ENCODE measurements at places on chromosomes 16 and 17.

- peak; percentile 66 for DNase-seq
These were observed 70.1 kb downstream of the ABCC1 start for GRCh38 chr16:16019488-16019887.

GRCh38 chr17:55794725-55795482 is 44.1 kb downstream of the PCTP start:
- DNase-seq, result peak; percentile 19

- no peak for DNase-seq
These were observed 1.7 kb upstream of the MRM1 start for GRCh38 chr17:36599546-36600250.

DNA sequence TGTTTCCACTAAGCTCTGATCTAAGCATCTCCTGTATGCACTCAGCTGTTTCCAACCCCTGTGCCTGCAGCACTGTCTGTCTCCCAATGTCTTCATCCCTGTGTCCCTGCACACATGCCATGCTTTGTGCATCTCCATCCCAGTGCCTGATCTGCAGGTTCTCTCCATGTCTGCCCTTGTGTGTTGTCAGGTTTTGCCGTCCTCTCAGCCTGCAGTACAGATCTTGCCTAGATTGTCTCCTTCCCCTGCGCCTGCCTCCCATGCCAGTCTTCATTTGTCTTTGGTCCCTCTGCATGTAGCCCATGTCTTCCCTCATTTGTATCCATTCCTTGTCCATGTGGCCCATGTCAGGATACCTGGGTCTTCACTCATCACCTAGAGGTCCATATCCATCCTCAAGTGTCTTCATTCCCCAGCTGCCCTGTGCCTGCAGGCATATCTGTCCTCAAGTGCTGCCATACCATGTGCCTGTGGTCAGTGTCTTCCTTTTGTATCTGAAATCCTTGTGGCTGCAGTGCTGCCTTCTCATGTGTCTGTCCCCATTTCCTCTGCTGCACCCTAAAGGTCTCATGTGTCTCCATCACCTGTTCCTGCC is 71.5 kb downstream of the TNFRSF13B start:
- DNase-seq, result no peak

DNA sequence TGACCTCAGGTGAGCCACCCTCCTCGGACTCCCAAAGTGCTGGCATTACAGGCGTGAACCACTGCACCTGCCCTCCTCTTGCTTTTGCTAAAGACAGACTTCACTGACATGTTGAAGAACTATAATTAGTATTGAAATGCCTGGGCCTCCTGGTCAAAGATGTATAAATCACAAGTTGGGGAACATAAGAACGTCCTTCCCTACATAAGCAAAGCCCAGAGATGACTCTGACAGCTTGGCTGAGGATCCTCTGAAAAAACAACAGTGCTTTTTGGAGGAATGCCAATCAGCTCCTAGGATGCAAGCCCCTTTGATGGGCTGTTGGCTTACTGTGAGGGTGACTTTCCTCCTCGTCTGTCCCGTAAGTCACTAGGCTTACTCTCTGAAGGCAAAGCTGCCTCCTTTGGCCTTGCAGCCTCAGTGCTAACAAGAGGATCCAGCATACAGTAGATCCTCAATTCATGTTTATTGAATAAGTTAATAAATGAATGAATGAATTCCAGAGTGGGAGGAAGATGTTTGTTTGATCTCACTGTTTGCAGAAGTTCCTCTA is 6.3 kb downstream of the APOH start:
- no peak for DNase-seq

- DNase-seq, result no peak
These were observed 750.7 kb downstream of the KCNJ18 start for GRCh38 chr17:22443061-22443460.

DNA sequence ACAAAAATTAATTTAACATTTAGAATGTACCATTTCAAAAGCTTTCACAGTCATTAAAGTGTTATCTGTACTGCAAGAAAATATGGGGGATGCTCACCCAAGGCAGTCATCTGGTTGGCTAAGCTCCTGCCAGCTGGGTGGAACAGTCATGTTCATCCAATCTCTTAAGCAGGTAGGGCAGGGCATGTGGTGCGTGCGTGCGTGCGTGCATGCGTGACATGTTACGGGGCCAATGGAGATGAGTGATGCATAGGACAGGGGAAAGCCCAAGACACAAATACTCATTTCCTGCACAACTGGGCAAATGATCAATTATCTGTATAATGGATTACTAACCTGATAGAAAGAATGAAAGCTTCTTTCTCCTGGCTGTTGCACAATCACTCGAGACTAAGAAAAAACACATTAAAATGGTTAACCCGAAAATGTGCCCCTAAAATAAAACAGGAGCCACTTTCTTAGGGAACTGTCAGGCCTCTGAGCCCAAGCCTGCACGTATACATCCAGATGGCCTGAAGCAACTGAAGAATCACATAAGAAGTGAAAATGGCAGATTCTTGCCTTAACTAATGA is 104.4 kb downstream of the MYO1D start:
- no peak for DNase-seq

DNA sequence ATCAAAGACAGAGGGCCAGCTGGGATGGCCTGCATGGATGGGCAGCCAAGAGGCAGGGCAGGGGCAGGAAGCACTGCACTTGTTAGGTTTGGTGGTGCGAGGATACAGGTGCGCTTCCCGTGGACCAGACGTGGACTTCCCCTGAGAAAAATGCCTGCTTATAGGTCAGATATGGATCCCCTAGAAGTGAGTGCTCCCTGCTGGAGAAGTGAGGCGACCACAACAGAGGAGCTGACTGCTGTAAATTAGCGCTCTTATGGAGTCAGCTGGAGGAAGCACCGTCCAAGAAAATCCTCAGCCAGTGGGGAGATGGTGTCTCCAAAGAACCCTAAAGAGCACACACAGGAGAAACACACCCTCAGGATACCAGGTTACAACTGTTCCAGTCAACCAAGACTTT is 27.7 kb upstream of the CCDC182 start:
- no peak for DNase-seq

DNA sequence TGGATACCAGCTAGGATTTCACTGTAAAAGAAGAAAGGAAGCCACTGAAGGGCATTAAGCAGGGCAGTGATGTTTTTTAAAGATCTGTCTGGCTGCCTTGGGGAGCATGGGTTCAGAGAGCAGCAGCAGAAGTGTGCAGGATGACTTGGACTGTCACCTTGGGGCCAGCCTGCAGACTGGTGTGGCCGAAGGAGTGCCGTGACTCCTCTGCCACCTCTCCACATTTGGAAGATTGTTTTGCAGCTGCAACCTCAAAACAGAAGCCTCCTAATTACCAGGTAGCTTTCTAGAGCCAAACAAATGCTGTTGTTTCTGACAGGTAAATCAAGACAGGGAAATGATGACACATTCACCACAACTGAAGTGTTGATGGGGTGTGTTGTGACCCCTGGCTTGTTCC is 681.4 kb downstream of the WWOX start:
- DNase-seq, result no peak

DNA sequence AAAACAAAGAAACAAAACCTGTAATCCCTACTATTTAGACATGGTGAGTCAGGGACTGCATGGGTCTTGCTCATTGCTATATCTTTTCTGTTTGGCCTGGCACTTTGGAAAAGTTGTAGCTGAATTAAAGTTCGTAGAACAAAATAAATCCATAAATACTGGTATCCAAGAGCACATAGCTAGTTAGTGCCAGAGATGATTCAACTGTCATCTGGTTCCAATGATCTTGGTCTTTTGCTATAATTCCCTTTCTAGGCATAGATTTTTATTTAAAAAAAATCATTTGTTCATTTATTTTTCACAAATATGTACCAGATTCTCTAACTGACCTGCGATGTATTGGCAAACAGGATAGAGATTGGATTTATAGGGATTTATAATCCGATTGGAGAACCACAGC is 1436.1 kb upstream of the GOT2 start:
- DNase-seq, result no peak

- no peak for DNase-seq
These were observed 1.1 kb downstream of the KATNIP start for GRCh38 chr16:27551036-27551435.

DNA sequence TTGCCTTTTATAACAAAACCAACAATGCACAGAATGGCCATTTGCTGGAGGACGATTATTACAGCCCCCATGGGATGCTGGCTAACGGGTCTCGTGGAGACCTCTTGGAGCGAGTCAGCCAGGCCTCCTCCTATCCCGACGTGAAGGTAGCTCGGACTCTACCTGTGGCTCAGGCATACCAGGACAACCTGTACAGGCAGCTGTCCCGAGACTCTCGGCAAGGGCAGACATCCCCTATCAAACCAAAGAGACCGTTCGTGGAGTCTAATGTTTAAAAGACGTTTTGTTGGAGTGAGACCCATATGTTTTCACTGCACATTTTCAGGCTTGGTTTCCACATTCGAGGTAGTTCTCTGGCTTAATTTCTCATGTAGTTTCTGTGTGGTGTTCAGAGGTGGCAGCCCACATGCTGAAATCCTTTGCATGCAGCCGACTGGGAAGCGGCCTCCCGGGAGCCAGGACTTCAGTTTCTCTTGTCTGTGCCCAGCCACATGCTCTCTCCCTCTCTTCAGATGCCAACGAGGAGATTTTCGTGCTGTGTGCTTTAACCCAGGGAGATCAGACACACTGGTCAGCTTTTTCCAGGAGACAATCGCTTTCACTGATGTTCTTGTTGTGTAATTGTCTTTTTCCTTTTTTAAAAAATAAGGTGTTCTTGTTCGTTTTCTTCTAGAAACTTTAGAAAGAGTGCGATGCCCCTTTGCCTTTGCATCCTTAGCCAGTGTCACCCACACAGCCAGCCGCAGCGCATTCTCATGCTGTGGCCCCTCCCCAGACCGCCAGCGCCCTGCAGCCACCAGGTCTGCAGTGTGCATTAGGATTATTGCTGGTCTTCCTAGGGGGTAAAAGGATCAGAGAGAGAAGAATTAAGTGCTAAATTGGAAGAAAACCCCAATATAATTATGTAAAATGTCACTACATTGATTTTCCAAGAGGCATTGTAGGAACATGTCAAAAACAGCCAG is 24.1 kb downstream of the CYB561 start:
- no peak for DNase-seq

- DNase-seq, result no peak
These were observed 177.7 kb upstream of the CIBAR2 start for GRCh38 chr16:85289760-85290625.

DNA sequence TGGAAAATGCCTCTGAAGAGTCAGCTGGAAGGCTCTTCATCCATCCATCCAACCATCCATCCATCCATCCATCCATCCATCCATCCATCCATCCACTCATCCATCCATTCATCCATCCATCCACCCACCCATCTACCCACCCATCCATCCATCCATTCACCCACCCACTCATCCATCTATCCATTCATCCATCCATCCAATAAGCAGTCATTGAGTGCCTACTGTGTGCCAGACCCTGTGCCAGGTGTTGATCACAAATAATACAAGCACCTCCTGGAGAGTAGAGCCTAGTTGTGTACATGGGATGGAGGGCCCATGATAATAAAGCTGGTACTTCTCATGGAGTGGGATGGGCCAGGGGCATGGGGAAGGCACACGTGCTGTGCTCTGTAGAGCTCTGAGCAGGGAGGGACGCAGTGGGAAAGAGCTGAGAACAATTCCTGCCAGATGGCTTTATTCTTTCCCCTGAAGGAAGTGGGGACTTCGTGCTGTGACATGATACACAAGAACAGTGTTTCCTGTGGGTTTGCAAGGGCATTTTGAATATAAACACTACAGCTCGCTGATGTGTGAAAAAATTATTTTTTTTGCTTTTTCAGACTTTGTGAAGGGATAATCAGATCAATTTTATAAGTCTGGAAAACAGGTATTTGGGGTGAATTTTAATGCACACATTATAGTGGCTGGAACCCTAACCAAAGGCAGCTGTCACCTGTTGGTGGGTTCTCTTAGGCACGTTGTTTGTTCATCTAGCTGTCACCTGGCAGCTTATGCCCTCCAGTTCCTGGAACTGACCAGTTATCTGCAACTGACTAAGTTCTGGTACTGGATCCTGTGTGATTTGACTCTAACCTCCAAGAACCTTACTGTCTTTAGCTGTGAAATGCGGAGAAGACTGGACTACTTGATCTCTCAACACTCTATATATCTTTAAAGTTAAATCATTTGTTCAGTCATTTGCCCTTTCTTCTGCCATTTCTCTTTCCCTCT is 61.3 kb downstream of the PRKCB start:
- no peak for DNase-seq

DNA sequence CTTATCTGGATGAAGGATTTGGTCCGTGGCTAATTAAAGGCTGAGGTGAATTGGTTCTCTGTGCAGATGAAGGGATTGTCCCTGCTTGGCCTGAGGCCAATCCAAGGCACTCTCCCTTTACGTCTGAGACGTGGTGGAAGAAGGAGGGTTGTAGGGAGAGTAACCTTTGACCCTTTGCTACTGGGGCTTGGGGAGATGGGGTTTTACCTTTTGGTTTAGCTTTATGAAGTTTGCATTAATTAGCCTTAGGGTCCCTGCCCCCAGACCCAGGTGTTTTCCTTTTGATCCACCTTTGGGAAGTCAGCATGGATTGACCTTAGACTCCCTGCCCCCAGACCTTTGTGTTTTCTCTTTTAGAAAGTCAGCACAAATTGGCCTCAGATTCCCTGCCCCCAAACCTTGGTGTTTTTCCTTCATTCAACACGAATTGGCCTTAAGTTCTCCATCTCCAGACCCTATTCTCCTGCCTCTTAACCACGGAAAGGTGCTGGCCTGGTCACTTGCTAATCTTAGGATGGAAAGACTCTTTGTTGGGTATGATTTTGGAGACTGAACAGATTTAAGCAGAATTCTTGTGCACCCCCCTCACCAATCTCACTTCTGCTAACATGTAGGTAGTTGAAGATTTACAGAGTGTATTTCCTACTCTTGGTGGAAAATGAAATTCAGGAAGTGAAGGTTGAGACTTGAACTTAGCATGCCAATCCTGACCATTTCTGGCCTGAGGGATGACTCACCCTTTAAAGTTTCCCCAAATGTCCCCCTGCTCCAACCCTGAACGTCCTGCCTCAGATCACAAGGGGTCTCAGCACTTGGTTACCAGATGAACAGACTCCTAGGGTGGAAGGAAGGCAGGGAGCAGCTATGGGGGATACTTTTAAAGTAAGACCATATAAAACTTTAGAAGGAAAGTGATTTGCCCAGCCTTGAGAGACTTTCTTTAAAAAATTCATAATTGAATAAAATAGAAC is 23.1 kb upstream of the MMD start:
- DNase-seq, result no peak

DNA sequence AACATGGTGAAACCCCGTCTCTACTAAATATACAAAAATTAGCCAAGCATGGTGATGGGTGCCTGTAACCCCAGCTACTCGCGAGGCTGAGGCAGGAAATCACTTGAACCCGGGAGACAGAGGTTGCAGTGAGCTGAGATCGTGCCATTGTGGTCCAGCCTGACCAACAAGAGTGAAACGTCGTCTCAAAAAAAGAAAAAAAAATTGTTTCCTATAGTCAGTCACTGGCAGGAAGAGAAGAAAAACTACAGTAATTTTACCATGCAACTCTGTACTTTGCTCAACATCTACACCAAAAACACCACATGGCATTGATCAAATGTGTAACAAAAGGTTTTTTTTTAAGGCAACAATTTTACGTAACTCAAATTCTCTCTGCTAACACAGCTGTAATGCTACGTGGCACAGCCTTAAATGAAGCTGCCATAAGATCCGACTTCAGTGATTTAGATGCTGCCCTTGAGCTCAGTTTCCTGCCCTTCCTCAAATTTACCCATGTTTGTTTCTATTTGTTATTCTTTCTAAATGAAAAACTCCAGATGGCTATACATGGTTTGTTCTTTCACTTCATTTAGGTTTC is 40.2 kb downstream of the CNOT1 start:
- no peak for DNase-seq

Measured in COLO829 (cell line).